ENCODE measurements at places on chromosomes 5 and 9.

GRCh38 chr5:60687927-60688720 is 11.8 kb downstream of the DEPDC1B start:
- DNase-seq = no peak

DNA sequence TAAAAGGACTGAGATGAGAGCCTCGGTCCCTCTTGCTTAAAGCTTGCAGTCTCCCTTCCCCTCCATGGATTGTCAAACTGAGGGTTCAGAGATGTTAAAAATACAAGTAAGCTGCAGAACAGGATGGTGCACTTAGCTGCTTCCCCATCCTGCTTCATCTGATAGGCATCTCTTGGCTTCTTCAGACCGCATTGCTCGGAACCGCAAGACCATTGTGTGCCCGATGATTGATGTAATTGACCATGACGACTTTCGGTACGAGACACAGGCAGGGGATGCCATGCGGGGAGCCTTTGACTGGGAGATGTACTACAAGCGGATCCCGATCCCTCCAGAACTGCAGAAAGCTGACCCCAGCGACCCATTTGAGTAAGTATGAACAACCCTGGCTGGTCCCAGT is 65.5 kb upstream of the SAP30L start:
- no peak for DNase-seq

DNA sequence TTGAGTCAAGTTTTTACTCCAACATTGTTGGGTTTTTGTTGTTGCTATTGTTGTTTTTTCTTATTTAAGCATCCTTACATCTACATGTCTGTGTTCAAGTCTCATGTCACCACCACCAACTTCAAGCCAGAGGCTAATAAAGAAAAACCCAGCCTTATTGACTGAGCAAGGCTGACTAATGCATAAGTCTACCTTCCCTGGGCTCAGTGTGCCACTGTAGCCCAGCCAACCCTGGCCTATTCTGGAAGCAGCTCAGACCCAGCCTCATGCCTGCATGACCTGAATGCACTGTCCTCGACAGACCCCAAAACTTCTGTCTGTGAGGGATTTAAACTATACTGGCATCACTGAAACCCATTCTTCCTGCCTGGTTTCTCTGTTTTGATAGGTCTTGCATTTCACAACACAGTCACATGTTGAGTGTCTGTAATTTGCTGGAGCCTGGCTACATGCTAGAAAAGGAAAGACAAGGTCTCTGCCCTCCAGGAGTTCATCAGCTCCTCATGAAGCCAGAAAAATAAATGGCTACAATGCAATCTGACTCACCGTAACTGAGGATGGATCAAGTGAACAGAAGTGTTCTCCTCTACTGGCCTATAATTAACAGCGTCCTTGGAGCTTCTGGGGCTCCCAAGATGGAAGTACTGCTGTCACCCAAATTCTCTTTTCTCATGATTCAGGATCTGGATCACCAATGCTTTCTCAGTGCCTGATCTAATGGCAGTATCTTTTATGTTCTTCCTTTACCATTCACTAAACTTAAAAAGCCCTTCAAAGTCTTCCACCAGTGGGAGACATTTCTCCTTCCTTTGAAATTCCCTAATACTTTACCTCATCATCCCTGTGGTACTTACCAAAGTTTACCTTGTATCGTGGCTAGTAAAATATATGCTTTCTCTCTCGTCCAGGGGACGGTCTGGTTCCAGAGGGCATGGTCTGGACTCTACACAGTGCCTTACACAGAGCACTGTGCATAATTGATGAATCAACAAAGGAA is 103.9 kb upstream of the IFNE start:
- no peak for DNase-seq

GRCh38 chr5:140025736-140026135 is 17.4 kb downstream of the NRG2 start:
- no peak for DNase-seq

DNA sequence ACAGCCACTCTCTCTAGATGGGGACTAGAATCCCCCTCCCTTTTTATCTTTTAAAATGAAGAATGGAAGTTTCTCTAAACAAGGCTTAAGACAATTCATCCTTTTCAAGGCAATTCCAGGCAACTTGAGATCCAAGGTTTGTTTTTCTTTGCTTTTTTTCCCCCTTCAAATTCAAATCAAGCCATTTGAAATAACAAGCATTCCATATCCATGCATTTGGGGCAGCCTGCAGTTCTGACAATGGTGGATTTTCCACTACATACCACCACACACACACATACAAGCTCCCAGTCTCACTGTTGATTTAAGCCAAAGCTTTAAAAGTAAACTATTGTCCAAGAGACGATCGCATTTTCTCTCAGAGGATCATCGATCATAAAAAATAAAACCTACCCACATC is 424 bp downstream of the INSYN2B start:
- no peak for DNase-seq

GRCh38 chr9:125968714-125969374 is 221.7 kb downstream of the PBX3 start:
- no peak for DNase-seq

DNA sequence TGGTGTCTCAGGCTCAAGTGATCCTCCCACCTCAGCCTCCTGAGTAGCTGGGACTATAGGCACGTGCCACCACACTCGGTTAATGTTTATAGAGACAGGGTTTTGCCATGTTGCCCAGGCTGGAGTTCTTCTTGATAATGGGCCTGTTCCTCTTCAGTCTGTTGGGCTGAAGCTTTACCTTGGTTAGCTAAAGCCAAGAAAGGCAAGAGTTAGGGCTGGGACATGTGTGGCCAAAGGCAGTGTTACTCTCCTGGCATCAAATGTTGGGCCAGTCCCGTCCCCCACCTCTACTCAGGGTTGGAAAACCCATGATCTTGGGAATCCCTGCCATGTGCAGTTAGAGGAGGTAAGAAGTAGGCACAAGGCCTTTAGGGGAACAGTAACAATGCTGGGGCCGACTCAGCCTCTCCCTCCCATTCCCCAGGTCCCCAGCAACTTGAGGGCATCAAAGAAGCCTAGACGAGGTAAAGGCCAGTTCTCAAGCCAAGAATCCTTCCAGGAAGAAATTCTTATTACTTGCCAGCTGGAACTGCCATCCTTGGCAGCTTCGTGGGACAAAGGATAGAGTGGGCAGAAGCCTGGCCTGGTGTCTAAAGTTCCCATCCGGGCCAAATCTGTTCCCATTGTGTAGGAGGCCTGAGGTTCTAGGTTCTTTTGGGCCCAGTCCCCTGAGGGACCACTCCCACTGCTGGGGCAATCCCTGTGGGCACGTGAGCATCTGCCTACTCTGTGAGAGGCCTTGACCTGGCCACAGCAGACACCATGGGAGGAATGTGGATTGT is 4.5 kb downstream of the EGR1 start:
- no peak for DNase-seq

GRCh38 chr5:180380856-180381255 is 27.7 kb upstream of the GFPT2 start:
- no peak for DNase-seq

- DNase-seq = no peak
Observed at GRCh38 chr5:126931963-126932660, 98.2 kb downstream of the MARCHF3 start.

DNA sequence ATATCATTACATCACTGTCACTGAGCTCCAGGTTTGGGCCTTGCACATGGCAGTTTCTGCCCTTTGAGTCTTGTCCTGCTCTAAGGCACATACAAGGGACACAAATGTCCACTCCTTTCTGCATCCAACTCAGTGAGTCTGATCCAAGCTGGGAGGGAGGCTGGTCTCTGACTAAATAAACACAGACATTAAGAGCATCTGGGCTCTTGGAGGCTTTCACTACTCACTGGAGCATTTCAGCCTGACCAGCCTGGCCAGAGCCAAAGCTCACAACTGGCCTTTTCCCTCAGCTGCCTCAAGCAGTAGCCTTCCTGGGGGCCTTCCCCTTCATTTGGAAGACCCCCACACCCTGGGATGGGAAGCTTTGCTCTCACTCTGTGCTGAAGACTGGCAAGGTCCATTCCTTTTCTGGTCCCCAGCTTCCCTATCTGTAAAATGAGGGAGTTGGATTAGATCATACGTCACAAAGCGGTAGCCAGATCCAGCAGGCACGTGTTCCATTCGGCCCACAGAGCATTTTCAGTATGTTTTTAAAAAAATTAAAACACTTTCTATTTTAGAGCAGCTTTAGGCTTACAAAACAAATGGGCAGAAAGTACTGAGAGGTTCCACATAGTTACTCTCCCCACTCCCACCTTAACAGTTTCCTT is 58.6 kb upstream of the XPA start:
- no peak for DNase-seq

DNA sequence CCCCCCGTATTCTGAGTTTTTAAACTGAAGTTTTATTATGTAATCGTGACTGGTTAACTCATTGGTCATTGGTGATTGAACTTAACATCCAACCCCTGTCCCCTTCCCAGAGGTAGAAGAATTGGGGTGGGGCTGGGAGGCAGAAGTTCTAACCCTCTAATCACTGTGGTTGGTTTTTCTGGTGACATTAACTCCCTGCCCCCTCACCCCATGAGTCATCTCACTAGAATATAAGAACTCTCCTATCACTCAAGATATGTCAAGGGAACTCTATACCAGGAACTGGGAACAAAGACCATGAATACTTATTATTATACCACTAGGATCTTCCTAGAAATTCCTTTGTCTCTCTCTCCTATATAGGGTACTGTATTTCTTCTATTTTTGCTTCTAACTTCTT is 52.3 kb upstream of the CAVIN4 start:
- no peak for DNase-seq

- DNase-seq = no peak
Observed at GRCh38 chr9:13673348-13673747, 393.9 kb upstream of the MPDZ start.

- DNase-seq = no peak
Observed at GRCh38 chr5:83846624-83847350, 126.1 kb upstream of the HAPLN1 start.

GRCh38 chr5:55306641-55307382 is 682 bp downstream of the DHX29 start:
- no peak for DNase-seq

DNA sequence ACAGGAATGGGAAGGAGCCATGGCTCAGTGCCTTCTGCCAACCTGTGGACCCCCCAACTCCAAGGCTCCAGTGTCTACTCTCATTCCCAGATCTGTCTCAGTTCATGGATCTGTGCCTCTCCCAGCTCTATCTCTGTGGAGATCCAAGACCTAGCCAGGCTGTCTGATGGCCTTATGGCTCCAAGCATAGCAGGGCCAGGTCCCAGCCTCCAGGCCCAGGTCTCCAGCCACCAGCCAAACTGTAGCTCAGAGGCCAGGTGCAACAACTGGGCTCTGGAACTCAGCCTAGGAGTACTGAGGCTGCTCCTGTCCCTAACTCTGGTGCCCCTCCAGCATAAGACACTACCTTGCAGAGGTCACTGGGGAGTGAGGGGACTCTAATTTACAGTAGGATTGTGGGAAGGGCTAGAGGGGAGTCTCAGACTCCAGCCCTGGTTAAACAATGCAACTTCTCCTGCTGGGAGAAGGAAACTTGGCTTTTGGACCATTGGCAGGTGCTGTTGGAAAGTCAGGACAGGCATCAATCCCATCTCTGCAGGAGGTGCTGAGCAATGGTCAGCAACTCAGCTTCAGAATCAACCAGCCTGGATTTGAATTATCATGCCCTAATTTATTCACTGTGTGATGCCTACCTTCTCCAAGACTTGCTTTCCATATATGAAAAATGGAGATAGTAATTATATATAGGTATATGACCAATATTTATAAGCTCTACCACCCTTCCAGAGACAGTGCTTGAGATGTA is 63.0 kb downstream of the PCDH1 start:
- DNase-seq = no peak

DNA sequence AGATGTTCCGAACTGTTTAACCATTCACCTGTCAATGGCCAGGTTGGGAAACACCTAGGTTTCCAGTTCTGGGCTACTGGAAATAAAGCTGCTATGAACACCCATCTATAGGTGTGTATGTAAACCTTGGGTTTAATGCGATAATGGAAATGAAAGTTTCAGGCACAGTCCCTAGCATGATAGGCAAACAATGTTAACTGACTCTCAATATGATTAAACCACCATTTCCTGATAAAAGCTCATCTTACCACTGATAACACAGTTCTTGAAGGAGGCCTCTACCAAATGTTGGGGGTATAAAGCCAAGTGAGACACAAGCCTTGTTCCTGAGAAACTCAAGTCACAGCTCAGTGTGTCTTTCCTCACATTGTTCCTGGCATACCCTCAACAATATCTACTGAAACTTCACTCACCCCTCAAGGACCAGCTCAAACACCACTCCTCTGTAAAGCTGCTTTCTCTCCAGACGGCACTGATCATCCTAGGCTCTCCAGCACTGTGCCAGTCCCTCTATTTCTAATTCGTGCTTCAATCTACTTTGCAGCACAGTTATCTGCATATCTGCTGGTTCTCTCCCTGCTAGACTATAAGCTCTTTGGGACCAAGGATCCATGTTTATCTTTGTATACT is 15.8 kb downstream of the RAB14 start:
- no peak for DNase-seq

DNA sequence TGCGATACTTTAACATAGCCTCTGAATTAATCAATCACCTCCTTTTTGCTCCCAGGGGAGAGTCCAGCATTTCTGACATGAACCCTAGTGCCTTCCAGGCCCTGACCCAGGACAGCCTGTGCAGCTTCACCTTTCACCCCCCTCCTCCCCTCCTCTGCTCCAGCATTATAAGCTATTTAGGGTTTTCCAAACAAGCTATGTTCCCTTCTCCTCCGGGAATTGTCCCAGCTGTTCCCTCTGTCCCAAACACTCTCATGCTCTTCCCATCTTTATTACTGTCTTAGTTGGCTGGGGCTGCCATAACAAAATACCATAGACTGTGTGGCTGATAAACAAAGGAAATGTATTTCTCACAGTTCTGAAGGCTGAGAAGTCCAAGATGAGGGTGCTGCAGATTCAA is 161.5 kb downstream of the EBF1 start:
- no peak for DNase-seq

DNA sequence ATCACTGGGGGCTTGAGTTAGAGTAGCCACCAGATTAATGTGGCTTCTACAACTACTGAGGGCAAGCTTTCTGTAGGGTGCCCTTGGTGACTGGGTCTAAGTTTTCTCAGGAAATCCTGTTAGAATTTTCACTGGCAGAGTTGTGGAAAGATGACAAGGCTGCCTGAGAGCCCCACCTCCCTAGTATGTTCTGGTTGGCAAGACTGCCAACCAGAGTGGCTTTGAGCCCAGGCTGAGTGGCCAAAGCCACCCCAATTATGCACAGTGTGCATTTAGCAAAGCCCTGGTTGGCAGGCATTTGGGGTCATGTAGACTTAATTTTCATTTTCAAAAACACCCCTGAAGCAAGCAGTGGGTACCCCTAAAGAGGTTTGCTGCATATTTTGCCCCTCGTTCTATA is 136.7 kb upstream of the HAPLN1 start:
- no peak for DNase-seq

GRCh38 chr5:66454186-66455078 is 141.8 kb upstream of the MAST4 start:
- no peak for DNase-seq

GRCh38 chr5:7759257-7759871 is 91.6 kb downstream of the CFAP90 start:
- no peak for DNase-seq

GRCh38 chr5:68798877-68799843 is 294.7 kb upstream of the SLC30A5 start:
- DNase-seq = no peak
